Heart right ventricle (tissue), 16 donors: ENCODE measurements at places on chromosomes 11 and 22. TPM values are rescaled to one million over a fixed set of nuclear protein-coding genes. Genes with fewer than 3 reads are reported as not detected.

The FREY1 gene
- 0.38 TPM for total RNA-seq

The CRACR2B gene
- 11.4 TPM for total RNA-seq

DNA sequence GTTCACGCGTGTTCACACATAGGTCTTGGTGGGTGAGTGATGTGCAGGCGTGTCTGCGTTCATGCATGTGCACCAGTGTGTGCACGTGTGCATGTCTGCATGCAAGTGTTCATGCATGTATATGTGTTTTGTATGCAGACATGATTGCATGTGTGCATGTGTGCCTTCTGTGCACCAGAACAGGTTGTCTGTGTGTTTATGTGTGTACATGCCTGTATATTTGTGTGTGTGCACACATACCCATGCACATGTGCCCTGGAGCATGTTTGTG lies 4.9 kb downstream of the ZDHHC8 start:
- H3K27me3 ChIP-seq, result no peaks in the 10 kb centered on the region
- no peak overlapping the region for H3K27ac ChIP-seq
- H3K4me1 ChIP-seq, result peaks cover 60% of the 10 kb centered on the region
- H3K36me3 ChIP-seq, result peaks cover 8% of the 10 kb centered on the region
- DNase-seq, result no peak

- H3K4me1 ChIP-seq, result no peaks in the 10 kb centered on the region
- no peak for DNase-seq
- H3K27me3 ChIP-seq, result no peaks in the 10 kb centered on the region
- H3K36me3 ChIP-seq, result no peaks in the 10 kb centered on the region
- no peak overlapping the region for H3K4me3 ChIP-seq
Observed at GRCh38 chr11:110124605-110125004, 31.4 kb downstream of the ZC3H12C start.

DNA sequence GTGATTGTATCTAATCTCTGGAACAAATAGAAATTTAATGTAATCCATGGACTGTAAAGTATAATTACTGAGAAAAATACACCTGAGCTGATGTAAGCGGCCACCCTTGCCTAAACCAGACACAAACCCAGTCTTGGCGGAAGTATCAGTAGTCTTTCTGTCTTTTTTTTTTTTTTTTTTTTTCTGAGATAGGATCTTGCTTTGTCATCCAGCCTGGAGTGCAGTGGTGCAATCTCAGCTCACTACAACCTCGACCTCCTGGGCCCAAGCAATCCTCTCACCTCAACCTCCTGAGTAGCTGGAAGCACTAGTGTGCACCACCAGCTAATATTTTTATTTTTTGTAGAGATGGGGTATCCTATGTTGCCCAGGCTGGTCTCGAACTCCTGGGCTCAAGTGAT lies 5.5 kb upstream of the CXCR5 start:
- H3K27ac ChIP-seq, result no peak overlapping the region
- no peaks in the 10 kb centered on the region for H3K36me3 ChIP-seq
- peaks cover 41% of the 10 kb centered on the region for H3K4me1 ChIP-seq
- no peak for DNase-seq
- no peak overlapping the region for H3K4me3 ChIP-seq
- H3K27me3 ChIP-seq, result no peaks in the 10 kb centered on the region

DNA sequence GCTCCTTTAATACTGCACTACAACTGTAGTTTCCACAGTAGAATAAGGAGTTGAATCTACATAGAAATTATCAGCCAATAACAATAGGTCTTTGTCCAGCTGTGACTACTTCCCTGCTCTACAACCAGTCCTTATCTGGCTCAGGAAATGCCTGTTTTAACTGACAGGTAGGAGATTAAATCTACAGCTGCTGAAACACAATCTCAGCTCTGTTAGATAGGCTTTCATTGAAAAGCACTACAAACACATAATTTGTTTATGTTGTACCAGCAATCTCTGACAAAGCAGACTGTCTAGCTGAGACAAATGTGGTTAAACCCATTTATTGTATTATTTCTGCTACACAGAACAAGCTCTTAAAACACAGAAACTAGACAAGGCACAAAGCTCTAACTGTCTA lies 230.0 kb downstream of the SOX6 start:
- no peaks in the 10 kb centered on the region for H3K27me3 ChIP-seq
- H3K4me3 ChIP-seq, result no peak overlapping the region
- no peak for DNase-seq
- H3K36me3 ChIP-seq, result no peaks in the 10 kb centered on the region

The HEPN1 gene
- total RNA-seq, result not detected

DNA sequence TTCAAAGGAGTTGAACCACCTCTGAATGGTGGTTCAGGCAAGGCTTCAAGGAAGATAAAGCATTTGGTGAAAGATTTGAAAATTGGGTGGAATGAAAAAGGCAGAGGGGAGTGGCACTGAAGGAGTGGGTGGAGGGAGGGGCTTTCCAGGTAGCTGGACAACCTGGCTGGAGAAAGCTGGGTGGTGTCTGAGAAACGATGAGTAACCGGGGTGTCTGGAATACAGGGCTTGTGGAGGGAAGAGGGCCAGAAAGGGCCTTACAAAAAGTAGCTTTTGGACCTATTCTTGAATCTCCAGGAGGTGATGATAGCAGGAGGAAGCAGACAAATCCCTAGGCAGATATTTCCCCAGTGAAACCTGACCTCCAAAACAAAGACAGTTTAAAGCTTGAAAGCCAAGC lies 99.3 kb downstream of the RASSF10 start:
- no peaks in the 10 kb centered on the region for H3K27me3 ChIP-seq
- no peak overlapping the region for H3K4me3 ChIP-seq
- peaks cover 19% of the 10 kb centered on the region for H3K4me1 ChIP-seq

- H3K4me3 ChIP-seq, result no peak overlapping the region
- no peaks in the 10 kb centered on the region for H3K36me3 ChIP-seq
- no peak for DNase-seq
- no peaks in the 10 kb centered on the region for H3K4me1 ChIP-seq
- no peak overlapping the region for H3K27ac ChIP-seq
Observed at GRCh38 chr22:16960220-16960883, 47.7 kb downstream of the GAB4 start.

The CABP4 gene
- 0.17 TPM for total RNA-seq

DNA sequence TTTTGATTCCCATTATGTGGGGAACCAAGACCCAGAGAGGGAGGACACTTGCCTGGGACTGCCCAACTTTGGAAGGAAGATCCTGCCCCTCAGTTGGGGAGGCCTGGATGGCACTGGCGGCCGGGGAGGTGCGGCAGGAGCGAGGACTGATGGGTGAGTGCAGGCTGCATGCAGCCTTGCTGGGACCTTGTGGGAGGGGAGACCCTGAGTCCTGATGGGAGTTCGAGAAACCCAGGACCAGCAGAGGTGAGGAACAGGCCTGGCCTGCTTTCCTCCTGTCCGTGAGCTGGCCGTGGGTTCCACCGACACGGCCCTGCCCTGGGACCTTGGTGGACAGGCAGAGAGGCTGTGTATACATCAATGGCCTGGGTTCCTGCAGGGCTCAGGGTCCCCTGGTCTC lies 19.3 kb upstream of the SMIM38 start:
- H3K4me3 ChIP-seq, result no peak overlapping the region

GRCh38 chr22:17423616-17424015 lies 54.4 kb downstream of the CECR2 start:
- no peaks in the 10 kb centered on the region for H3K36me3 ChIP-seq
- H3K4me3 ChIP-seq, result no peak overlapping the region
- no peak overlapping the region for H3K27ac ChIP-seq
- DNase-seq, result no peak
- H3K27me3 ChIP-seq, result no peaks in the 10 kb centered on the region
- no peaks in the 10 kb centered on the region for H3K4me1 ChIP-seq

- no peaks in the 10 kb centered on the region for H3K27me3 ChIP-seq
- H3K36me3 ChIP-seq, result no peaks in the 10 kb centered on the region
- no peak overlapping the region for H3K27ac ChIP-seq
- H3K4me1 ChIP-seq, result no peaks in the 10 kb centered on the region
- no peak for DNase-seq
Observed at GRCh38 chr11:91997226-91997625, 227.4 kb upstream of the FAT3 start.
